Natural killer cell (primary cell): ENCODE measurements at places on chromosomes 6 and 20.

DNA sequence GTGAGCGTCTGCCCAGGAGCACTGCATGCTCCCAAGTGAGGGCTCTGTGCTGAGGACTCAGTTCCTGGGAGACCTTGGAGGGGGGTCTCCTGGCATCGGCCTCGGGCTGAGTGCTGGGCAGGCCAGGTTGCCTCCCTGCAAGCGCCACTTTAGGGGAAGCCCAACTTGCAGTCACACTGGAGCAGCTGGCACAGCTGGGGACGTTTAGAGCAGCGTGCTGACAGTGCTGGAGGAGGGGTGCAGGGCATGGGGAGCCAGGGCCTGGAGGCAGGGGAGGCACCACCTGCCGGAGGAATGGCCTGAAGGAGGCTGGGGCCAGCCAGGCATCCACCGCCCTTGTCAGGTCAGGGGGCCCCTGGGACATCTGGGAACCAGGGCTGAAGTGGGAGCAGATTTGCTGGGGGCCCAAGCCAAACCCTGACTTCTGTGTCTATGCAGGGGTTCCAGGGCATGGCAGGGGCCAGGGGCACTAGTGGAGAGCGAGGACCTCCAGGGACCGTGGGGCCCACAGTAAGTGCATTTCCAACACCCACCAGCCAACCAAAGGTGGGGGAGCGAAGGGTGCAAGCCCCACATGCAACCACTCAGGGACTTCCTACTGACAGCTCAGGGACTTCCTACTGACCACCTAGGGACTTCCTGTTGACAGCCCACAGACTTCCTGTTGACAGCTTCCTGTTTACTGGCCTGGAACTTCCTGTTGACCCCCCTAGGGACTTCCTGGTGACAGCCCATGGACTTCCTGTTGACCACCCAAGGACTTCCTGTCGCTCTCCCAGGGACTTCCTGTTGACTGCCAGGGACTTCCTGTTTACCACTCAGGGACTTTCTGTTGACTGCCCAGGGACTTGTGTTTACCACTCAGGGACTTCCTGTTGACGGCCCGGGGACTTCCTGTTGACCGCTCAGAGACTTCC is 33.6 kb downstream of the COL20A1 start:
- DNase-seq = peak; percentile 10

DNA sequence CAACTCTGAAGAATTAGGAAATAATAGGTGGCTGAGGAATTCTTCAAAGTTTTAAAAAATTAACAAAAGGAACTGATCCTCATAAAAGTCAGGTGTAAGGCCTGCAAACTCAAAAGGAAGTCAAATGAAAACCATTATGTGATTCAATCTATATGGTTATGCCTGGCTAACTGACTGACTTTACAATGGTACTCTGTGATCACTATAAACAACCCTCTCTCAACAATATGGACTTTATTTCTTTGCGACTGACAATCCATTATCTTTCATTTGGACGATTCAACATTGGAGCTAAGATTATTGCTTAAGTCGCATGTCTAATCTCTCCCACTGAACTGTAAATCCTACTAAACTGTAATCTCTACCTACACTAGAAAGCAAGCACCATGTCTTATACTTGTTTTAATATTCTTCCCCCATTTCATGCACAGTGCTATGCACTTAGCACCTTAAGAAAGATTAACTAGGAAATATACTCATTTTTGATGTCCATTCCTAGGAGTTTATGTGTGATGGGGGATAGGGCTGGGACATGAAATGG is 1.4 kb downstream of the STK38 start:
- no peak for DNase-seq

- no peak for DNase-seq
Measured at GRCh38 chr20:37939701-37940560, 37.0 kb downstream of the VSTM2L start.

- DNase-seq = no peak
Measured at GRCh38 chr20:6588296-6588695, 179.2 kb upstream of the BMP2 start.
